Suppressor macrophage treated with lipopolysaccharide for 1 hour (primary cell): ENCODE measurements at places on chromosomes 6 and 20.
A peak's percentile ranks its signal among the peaks of the same experiment; 100 is the strongest.

DNA sequence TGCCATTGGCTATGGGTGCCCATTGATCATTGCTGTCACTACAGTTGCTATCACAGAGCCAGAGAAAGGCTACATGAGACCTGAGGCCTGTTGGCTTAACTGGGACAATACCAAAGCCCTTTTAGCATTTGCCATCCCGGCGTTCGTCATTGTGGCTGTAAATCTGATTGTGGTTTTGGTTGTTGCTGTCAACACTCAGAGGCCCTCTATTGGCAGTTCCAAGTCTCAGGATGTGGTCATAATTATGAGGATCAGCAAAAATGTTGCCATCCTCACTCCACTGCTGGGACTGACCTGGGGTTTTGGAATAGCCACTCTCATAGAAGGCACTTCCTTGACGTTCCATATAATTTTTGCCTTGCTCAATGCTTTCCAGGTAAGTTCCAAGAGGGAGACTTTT, 16.4 kb downstream of the ADGRF4 start:
- no peak for DNase-seq

GRCh38 chr6:38612143-38612965, 27.4 kb downstream of the BTBD9 start:
- no peak for DNase-seq

DNA sequence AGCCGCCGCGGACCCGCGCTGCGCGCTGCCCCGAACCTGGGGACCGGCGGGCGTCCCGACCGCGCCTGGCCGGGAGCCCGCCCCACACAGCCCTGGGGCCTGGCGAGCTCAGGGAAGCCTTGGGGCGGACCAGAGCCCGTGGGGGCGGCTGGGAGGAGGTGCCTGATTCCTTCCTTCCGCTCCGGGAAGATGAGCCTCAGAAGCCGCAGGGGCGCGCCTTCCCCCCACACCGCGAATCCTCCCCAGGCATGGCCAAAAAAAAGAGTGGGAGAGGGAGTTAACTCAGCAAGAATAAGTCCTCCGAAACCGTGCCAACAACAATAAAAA, at the start of gene CBLN4:
Gene CBLN4 (minus strand): TSS at position 131 of the 327 bp plus-strand sequence. CDS start 1,348 bp downstream, outside the sequence.
- no peak for DNase-seq

- no peak for DNase-seq
Observed at GRCh38 chr20:62741701-62742491, 33.3 kb downstream of the NTSR1 start.

- no peak for DNase-seq
Observed at GRCh38 chr6:147900247-147900830, 391.8 kb downstream of the SAMD5 start.

DNA sequence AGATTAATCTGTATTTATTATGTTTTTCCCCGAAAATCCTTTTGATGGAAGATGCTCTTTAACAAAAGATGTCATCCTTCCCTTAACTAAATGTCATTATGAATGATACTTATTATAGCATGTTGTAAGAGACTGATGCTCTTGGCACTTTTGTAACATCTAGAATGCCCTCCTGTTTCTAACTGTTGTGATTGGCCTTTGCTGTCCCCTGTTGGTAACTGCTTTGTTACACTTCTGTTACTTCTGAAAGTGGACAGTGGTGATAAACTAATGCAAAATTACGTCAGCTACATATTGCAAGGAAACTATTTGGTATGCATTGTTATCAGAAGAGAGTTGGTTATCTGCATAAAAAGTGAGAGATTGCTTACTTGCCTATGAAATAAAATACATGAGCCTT, 5.8 kb downstream of the TTK start:
- no peak for DNase-seq

- DNase-seq = no peak
Observed at GRCh38 chr6:17271628-17272027, 9.5 kb upstream of the RBM24 start.

DNA sequence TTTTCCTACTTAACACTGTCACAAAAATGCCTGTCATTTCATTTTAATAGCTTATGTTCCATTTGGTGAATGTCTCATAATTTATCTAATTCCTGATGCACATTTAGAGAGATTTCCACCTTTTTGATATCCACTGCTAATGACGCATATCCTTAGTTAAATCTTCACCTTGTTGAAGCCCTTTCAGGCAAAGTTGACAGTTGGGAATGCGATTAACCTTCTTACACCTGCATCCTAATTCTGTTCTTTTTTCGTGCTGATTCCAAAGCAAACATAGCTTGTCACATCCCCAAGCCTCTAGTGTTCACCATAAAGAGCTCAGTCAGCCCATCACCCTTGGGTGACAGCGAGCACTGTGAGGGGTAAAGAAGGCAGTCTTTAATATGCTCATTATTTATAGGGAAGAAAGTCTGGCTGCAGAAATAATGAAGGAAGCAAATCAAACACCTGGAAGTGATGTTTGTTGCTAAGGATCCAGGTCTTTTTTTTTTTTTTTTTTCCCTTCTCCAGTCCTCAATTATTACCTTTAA, 205.6 kb downstream of the DTNBP1 start:
- no peak for DNase-seq

- DNase-seq = no peak
Observed at GRCh38 chr6:21753241-21754108, 159.9 kb downstream of the SOX4 start.

- no peak for DNase-seq
Observed at GRCh38 chr6:87993356-87993755, 54.3 kb upstream of the SPACA1 start.

GRCh38 chr6:138162111-138162954, 594 bp downstream of the ARFGEF3 start:
- peak; percentile 55 for DNase-seq

DNA sequence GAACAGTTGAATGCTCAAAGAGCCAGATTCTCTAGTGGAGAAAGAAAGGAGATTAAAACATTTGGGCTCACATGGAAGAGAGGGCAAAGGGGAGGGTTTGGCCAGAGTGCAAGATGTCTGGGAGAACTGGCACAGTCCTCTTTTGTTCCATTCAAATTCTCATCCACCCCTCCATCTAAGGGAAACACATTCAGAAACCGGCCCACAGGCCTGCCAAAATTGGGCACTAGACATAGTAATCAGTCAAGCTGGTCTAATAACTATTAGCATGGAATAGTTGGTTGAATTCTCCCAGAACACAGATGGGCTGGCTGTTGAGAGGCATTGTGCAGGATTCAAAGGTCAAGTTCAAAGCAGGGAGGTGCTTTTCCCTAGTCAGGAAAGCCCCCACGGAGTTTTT, 341.4 kb upstream of the IRAK1BP1 start:
- DNase-seq = no peak

- DNase-seq = no peak
Observed at GRCh38 chr20:17941826-17942196, 26.8 kb downstream of the SNX5 start.

GRCh38 chr6:157099912-157100593, 223.3 kb downstream of the TMEM242 start:
- peak; percentile 80 for DNase-seq

GRCh38 chr20:51457533-51457932, 85.0 kb downstream of the NFATC2 start:
- DNase-seq = no peak

DNA sequence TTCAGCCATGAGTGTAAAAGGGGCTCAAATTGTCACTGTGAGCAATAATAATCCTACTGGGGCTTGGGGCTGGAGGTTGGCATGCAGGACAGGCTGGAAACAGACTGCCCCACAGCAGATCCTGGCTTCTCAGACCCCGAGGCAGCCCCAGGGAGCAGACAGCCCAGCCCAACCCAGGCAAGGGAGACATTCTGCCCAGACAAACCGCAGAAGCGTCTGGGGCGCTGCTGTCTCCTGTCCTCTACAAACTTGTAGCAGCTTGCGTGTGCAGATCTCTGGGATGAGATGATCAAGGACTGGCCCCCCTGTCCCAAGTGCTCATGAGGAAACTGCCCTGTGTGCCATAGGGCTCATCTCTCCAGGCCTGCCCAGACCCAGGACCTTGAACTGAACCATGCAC, 84.6 kb downstream of the MAFB start:
- DNase-seq = no peak

DNA sequence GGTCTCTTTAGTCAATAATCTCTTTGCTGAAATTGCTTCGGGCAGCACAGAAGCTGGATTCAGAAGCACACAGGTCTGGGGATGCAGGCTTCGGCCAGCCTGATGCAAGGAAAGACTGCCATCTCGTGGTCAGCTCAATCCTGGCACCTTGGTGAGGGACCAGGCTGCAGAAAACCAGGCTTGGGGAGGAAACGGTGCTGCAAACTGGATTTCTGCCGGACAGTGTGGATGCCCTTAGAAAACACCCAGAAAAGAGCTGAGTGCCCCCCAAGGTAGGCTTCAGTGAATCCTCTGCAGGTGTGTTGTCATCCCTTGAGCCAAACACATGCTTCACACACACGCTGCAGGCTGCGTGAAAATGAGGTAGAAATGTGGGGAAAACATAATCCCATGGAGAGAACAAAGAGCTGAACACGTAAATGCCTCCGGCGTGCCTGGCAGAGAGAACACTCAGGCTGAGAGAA, 89.8 kb upstream of the PAX1 start:
- peak; percentile 27 for DNase-seq

DNA sequence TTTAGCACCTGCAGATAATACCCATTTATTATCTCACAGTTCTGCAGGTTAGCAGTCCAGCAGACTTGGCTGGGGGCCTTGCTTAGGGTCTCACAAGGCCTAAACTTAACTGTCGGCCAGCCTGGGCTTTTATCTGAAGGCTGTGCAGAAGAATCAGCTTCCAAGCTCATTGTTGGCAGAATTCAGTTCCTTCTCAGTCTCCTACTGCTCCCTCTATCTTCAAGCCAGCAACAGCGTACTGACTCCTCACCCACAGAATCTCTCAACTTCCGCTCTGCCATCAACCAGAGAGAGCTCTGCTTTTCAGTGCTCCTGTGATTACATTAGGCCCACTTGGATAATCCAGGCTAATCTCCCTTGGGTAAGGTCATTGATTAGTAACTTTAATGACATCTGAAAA, 30.2 kb upstream of the NHSL1 start:
- no peak for DNase-seq

DNA sequence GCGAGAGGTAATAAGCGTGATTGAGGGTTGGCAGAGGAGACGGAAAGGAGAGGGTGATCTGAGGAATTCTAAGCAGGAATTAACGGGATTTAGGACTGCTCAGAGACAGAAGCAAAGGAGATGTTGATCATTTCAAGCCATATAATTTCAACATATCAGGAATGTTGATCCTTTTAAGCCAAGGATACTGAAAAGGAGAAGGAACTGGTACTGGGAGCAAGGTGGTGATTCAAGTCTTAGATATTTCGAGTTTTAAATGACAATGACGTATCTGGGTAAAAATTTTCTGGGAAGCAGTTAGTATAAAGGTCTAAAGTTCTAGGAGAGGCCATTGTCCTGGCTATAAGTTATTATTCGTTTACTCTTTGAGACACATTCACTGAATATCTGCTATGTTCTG, 91.3 kb upstream of the OGFRL1 start:
- DNase-seq = no peak

DNA sequence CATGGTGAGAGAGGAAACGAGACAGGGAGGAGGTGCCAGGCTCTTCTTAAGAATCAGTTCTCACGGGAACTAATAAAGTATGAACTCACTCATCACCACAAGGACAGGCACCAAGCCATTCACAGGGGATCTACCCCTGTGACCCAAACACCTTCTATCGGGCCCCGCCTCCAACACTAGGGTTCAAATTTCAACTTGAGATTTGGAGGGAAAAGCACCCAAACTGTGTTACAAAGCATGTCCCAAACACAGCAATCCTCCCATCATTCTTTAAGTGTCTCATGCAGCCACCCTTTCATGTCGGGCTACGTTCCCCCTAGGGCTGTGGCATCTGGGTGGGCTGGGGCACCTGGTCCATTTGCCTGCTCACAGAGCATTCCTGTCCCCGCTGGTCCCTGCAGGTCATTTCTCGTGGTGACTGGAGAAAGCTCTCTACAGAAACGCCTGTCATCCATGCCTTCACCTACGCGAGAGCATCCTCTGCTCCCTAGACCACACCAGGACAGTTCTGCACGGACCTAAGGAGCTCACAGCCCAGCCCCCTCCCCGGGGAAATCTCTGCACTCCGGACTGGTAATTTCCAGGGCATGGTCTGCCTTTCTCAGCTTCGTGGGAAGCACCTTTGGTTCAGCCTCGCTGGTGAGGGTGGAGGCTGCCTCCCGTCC, 79.6 kb downstream of the TTLL2 start:
- no peak for DNase-seq
